ENCODE measurements at places on chromosomes 13 and 19.
A peak's percentile ranks its signal among the peaks of the same experiment; 100 is the strongest.

GRCh38 chr13:34322014-34322742 is 504.2 kb downstream of the RFC3 start:
- DNase-seq, result no peak

- DNase-seq, result no peak
These were observed 2.5 kb downstream of the LYPD3 start for GRCh38 chr19:43462785-43463380.

DNA sequence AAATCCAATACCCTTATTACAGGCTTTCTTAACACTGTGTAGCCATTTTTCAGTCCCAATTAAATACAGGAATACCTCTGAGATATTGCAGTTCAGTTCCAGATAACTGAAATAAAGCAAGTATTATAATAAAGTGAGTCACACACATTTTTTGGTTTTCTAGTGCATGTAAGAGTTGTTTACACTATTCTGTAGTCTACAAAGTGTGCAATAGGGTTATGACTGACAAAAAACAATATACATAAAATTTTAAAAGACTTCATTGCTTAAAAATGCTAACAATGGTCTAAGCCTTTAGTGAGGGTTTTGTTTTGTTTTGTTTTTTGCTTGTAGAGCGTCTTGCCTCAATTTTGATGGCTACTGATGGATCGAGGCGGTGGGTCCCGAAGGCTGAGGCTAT is 434.4 kb upstream of the NBEA start:
- no peak for DNase-seq

DNA sequence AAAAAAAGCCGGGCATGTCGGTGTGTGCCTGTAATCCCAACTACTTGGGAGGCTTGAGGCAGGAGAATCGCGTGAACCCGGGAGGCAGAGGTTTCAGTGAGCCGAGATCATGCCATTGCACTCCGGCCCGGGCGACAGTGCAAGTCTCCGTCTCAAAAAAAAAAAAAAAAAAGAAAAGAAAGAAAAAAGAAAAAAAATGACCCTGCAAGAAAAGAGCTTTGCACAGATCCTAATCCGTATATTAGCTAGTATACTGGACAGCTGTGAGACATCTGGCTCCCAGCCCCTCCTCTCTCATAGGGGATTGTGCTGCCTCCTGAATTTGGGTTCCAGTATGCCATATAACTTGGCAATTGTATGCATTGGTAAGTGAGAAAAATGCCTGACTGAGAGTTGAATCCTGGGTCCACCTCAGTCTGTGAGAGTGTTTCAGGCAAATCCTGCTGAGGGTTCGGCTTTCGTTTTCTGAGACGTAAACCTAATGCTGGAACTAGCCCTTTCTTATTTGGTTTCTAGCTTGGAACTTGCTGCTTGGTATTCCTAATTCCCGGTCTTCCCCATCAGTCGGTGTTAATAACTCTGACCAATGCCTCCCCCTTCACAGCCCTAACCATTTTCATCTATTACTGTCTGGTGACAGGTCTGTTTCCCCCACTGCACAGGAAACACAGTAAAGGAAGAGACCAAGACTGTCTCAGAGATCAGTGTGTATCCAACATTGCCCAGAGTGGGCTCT is 1.3 kb upstream of the AKT2 start:
- DNase-seq, result no peak

DNA sequence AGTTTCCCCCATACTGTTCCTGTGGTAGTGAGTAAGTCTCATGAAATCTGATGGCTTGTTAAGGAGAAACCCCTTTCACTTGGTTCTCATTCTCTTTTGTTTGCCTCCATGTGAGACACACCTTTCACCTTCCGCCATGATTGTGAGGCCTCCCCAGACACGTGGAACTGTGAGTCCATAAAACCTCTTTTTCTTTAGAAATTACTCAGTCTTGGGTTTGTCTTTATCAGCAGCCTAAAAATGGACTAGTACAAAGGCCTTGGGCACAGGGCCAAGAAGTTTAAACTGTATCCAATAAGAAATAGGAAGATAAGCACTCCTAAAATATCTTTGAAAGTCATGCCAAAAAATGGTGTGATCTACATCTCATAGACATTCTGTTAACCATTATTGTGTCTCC is 176.9 kb downstream of the TBC1D4 start:
- DNase-seq, result no peak

GRCh38 chr13:50549221-50549942 is 294.1 kb downstream of the DLEU7 start:
- no peak for DNase-seq

- DNase-seq, result no peak
These were observed 1527.1 kb upstream of the PRR20A start for GRCh38 chr13:55613429-55614187.

- DNase-seq, result no peak
These were observed 681 bp downstream of the SLC5A5 start for GRCh38 chr19:17872251-17873001.

- no peak for DNase-seq
These were observed 409.7 kb downstream of the KCNRG start for GRCh38 chr13:50424993-50425392.

GRCh38 chr13:30720172-30720869 is 15.0 kb upstream of the ALOX5AP start:
- DNase-seq, result no peak

GRCh38 chr13:76715621-76716020 is 170.6 kb downstream of the KCTD12 start:
- DNase-seq, result no peak

DNA sequence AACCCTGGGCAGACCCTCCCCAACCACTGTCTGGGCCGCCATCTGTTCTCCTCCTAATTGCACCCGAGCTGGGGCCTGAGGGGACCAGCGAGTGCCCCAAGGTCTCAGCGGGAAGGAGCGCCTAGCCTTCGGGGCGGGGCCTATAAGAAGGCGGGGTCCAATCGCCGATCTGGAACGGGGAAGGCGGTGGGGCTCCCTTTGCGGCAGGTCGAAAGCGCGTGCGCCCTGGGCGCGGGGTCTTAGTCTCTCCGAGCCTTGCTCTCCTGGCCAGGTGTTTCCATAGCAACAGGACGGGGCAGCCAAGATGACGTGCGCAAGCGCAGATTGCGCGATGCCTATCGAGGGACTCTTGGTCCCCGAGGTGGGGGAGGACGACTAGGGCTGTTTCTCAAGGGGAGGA is 2.8 kb downstream of the MAST1 start:
- DNase-seq, result no peak

GRCh38 chr13:51432576-51432975 is 20.3 kb downstream of the INTS6 start:
- no peak for DNase-seq

DNA sequence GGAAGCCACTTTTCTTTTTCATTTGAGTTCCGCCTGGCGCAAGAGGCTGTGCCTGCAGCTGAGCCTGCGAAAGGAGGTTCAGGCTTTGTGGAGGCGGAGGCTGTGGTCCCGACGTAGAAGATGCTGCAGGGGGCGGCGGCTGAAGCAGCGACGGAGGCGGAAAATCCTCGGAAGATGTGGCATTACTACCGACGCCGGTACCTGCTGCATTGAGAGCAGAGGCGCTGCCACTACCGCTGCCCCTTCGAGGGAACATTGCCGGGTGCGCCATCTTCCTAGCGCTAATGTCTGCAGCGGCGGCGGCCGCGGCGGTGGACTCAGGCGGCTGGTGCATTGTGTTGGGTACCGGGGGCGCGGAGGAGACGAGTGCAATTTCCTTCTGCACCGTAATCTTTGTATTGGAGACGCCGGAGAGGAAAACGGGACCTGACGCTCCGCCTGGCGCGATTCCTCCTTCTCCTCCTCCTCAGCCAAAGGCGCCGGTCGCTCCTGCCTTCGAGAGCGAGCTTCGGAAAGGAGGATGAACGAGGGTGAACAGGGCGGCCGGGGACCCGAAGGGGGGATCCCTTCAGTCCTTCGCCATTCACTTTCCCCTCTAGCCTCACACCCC is at the start of gene TSC22D1:
Gene TSC22D1, minus strand, starts transcription at position 590 of the 610 bp plus-strand sequence. Its CDS starts 256 bp downstream, at position 334.
- DNase-seq, result peak; percentile 18

DNA sequence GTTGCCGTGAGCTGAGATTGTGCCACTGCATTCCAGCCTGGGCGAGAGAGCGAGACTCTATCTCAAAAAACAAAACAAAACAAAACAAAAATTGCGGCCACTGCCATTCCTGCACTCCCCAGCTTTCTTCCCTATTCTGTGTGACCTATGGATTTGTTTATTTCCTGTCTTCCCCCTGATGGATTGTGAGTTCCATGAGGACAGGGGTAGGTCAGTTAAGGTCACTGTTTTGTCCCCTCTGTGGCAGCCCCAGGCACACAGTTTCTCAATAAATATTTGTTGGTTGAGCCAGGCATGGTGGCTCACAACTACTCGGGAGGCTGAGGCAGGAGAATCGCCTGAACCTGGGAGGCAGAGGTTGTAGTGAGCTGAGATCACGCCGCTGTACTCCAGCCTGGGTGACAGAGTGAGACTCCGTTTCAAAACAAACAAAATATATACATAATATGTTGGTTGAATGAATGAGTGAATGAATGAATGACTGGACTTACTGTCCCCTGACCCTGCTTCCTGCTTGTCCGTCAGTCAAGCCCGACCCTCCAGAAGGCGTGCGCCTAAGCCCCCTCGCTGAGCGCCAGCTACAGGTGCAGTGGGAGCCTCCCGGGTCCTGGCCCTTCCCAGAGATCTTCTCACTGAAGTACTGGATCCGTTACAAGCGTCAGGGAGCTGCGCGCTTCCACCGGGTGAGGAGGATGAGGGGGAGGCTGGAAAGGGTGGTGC is 5.0 kb downstream of the EBI3 start:
- DNase-seq, result no peak

DNA sequence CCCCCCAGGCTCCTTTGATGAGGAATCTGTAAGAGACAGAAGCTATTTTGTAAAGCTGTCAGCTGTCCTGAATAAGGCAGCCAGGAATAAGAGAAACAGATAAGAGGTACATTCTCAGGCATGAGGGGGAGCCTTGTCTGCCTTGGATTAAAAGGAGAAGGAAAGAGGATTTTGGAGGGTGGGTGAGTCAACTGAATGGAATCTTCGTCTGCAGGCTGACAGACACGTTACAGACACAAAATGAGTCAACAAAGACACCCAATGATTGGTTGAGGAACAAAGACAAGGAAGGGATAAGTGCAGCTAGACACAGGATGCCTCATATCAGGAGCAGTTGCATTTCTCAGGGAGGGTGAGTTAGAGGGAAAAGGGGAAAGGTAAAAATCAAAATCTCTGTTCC is 162.5 kb downstream of the OLFM4 start:
- DNase-seq, result no peak

DNA sequence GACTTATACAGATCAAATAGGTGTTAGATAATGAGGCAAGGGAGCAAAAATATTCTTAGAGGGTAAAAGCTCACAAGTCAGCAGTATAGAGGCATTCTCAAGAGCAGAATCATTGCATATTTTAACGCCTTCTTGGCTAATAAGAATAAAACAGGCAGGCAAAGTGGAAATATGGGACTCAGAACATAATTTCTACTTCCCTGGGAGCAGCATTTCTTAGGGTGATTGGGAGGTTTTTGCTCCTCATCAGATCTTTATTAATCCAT is 39.6 kb downstream of the LHFPL6 start:
- DNase-seq, result no peak

DNA sequence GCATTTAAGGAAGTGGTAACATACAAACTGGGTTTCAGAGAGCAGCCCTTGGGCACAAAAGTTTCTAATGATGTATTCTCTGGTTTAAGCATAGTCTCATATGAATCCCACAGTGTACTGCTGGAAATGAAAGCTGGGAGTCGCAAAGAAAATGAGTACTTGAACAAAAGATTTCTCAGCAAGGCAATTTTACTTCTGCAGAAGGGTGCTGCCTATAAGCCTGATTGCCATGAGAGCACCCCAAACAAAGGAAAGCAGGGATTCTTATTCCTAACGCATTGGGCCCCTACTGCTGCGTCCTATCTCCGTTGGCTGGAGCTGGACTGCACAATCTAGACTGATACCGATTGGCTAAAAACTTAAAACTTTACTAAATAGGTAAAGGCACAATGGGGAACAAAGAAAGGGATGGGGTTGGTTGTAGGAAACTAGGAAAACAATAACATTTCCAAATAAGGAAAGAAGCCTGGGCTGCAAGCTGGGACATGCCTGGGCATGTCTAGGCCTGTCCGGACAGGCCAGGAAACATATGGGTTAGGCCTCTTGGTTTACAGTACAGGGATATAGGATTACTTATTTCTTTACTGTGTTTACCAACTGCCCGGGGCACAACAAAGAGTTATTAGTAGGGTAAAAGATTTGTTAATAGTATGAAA is 27.4 kb upstream of the VN1R4 start:
- no peak for DNase-seq

GRCh38 chr13:19862481-19863313 is 752 bp downstream of the ZMYM5 start:
- DNase-seq, result peak; percentile 27

GRCh38 chr19:29596885-29597525 is 9.1 kb upstream of the POP4 start:
- no peak for DNase-seq

GRCh38 chr13:70249332-70250064 is 141.2 kb upstream of the KLHL1 start:
- no peak for DNase-seq

GRCh38 chr13:109730812-109731335 is 55.5 kb downstream of the IRS2 start:
- no peak for DNase-seq

DNA sequence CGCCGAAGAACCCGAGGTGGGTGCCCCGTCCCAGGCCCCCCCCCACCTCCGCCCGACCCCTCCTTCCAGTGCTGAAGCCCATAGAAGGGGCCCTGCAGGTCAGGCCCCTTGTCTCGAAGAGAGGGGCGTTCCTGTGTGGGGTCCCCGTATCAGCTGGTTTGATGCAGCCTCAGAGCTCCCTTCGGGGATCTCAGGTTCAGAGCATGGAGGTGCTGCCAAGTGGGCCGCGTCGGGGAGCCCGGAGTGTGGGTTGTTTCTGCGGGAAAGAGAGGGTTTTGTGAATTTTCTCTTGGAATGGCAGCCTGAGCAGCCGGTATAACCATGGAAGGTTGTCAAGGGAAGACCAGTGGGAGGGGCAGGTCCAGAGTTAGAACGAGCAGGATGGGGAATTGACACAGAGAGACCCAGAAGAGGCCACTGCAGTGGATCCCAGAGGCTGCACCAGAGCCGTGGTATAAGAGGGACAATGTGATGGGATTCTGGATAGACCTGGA is 384 bp downstream of the TRAPPC2B start:
- DNase-seq, result no peak

DNA sequence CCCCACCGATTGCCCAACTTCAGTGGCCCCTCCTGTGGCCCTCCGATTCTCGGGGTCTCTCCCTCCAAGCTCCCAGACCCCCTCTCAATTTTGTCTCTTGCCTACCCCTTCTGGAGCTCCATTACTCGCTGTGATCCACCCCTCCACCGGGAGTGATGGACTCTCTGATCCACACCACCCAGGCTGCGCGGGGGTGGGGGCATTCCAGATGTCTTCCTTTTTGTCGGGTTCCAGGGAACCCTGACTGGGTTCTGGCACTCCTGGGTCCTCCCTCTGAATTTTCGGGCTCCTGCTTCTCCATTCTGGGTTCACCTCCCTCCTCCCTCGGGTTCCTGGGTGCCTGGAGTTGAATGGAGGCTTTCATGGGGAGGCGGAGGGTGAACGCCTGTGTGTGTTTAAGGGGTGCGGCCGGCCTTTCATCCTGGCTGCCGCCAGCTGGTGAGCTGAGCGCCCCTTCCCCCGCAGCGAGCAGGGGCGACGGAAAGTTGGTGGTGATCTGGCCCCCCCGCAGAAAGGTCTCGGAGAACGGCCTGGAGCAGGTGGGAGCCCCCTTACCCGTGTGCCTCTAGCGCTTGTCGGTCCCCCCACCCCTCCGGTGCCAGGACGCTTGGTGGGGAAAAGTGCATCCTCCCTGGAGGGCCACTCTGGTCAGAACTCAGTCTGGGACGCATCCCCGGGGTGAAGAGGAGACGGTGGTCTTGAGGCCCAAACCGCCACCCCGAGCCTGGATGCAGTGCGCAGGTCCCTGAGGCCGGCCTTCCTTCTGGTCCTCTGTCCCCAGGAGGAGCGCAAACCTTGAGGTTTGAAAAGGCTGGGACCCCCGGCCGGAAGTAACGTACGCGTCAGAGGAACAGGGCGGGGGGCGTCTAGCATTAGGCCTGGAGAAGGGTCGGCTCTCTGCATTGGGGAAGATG is 1.6 kb downstream of the MISP3 start:
- no peak for DNase-seq

Data from activated CD4-positive, alpha-beta T cell treated with anti-CD3 and anti-CD28 coated beads, Interleukin-2, amount 50 U/mL, for 24 hours (primary cell).